ENCODE measurements at places on chromosomes 4 and X.

GRCh38 chr4:62135565-62136156 is 935.5 kb downstream of the ADGRL3 start:
- DNase-seq = no peak

DNA sequence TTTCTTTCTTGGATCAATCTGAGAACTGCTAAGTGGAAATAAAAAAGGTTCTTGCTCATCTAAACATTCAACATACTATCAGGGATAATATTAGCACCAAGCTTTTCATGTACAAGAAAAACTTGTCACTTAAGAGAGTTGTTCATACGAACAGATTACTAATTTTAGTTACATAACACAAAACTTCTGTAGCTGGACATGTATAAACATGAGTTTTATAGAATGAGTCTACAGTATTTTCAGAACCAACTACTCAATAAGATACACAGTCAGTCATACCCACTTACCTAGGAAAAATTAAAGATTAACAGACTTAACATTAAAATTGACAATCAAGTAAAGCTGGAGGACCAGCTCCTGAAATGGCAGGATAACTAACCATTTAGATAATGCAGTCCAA is 540.1 kb upstream of the FAM241A start:
- no peak for DNase-seq

GRCh38 chr4:125043486-125043885 is 271.3 kb upstream of the FAT4 start:
- no peak for DNase-seq

DNA sequence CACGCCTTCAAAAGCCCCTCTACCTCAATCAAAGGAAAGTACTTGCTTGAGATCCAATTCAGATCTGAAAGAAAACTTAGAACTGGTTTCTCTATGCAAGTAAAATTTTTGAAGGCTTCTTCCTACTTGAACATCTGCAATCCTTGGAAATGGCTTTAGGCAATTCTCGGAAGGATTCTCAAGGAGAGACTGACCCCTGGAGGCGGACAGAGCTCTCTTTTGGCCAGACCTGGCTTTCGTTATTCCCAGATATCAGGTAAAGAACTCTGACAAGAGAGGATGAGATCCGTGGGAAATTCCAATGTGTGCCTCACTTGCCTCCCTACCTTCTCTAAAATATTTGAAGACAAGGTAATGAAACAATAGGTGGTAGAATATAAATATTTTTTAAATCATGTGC is 670.3 kb upstream of the FAM241A start:
- no peak for DNase-seq

GRCh38 chr4:123671636-123672404 is 275.2 kb downstream of the SPRY1 start:
- no peak for DNase-seq

DNA sequence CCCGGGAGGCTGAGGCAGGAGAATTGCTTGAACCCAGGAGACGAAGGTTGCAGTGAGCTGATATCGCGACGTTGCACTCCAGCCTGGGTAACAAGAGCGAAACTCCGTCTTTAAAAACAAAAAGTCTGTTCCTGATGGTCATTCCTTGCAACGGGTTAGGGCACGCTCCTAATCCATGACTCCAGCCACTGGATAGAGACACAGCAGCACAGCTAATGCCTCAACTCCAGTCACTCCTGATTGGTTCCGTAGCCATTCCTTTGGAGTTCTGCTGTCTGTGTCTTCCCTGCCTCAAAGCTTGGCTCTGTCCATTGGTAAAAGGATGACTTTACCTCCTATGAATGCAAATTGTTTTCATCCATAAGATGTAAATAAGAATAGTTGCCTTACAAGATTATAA is 44.3 kb upstream of the FAM9A start:
- DNase-seq = no peak

- no peak for DNase-seq
These were observed 14.7 kb upstream of the CLCN4 start for GRCh38 chrX:10142041-10142599.

DNA sequence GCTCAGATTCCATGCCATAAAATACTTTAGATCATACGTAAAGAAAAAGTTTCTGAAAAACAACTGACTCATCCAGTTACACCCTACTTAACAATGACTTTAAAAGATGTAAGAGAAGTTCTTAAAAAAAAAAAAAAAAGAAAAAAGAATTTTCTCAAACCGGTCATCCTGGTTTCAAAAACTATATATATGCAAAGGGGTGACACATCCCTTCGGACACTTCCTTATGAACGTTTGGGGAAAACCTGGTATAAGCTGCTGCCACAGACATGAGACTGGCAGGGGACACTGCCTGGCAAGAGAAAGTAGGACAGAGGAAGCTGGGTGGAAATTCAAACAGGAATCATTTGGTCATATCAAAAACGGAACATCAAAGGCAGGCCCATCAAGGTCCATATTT is 81.2 kb upstream of the PRSS48 start:
- DNase-seq = no peak

GRCh38 chr4:170671171-170671570 is 581.4 kb upstream of the AADAT start:
- DNase-seq = no peak

DNA sequence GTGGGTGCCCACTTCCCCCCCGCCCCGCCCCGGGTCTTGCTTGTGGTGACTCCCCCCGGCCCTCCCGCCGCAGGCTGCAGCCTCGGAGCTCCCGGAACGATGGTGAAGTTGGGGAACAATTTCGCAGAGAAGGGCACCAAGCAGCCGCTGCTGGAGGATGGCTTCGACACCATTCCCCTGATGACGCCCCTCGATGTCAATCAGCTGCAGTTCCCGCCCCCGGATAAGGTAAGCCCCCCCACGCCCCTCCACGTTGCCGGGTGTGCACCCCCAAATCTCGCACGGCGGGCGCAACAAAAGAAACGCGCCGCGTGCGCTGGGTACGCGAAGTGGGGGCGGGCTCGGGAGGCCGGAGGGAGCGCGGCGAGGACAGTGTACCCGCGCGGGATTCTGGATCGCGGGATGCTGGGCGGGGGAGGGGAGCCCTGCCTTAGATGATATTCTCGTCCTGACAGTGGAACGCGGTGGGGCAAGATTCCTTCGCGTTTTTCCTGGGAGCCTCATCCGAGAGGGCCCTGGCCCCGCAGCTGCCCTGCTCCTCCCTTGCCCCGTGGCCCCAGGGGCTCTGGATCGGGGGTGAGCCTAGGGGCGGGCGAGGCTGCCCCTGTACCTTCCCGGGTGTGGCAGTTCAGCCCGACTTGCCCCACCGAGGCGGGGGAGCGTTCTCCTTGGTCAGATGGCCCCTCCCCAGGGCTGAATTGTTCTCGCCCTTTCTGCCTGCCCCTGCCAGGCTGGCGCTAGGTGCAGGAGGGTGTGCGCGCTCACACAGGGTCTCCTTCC is 819 bp downstream of the NSG1 start:
- DNase-seq = no peak

DNA sequence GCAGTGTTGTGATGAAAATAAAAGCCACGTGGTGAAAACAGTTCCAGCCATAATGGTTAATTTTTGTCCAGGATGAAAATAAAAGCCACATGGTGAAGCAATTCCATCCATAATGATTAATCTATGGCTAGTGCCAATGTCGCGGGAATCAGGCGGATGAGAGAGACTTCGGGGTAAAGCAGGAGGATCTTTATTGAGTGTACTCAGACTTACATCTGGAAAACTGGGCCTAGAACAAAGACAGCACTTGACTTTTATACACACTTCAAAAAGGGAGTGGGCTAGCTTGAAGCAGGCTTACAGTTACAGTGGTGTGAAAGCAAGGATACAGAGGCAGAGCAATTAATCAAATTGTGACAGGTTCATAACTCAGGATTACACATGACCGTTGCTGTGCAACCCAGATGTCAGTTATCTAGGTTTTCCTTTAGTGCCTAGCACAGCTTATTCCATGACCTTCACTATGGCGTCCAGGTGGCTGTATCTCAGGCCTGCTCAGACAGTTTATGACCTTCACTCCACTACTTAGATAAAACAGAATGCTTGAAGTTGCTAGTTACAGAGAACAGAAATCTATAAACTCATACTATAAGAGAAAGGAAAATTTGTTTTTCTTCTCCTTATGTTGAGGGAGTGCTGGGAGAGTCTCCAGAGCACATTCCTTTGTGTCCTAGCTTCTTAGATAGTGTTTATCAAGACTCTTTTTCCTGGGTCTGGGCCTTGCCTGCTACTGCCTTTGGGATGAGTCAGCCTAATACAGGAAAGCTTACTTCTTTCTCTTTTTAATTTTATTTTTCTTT is 5.9 kb upstream of the PLA2G12A start:
- no peak for DNase-seq

DNA sequence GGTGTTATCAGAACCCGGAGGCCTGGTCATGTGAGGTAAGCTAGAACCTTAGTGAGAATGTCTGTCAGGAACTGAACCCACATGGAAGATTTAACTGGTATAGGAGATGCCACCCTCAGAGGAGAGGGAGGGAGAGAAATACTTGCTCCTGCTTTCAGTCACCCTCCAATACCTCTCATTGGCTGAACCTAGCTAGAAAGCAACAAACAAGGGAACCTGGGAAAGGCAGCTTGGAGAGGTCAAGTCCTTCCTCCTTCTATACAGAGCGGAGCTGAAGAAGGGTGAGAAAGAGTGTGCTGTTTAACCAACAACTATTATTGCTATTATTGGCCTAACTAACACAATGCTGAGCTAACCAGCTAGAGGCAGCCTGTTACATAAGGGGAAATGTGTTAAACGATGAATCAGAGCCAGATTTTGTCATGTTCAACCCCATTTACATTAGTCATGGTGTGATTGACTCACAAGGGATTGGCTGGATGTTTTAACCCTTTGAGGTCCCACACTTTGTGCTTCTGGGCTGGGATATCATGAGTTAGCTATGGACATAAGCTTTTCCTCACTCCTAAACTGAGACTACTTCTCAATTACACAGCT is 96.5 kb upstream of the ESX1 start:
- DNase-seq = no peak

GRCh38 chrX:84188320-84188834 is 378 bp upstream of the RPS6KA6 start:
- DNase-seq = peak; percentile 58

GRCh38 chr4:4921077-4921476 is 61.6 kb downstream of the MSX1 start:
- DNase-seq = no peak

DNA sequence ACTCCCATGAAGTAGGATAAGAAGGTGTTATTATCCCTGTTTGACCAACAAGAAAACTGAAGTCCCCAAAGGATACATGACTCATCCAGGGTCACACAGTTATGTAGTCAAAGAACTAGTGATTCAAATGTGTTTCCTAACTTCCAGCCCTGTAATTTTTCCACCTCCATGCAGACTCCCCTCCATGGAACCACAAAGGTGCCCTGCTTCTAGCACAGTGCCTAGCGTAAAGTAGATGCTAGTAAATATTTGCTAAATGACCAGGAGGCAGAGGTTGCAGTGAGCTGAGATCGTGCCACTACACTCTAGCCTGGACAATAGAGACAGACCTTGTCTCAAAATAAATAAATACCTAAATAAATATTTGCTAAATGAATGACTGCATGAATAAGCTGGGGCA is 55.8 kb downstream of the FRMPD3 start:
- DNase-seq = no peak

- peak; percentile 22 for DNase-seq
These were observed 105.8 kb downstream of the NFKB1 start for GRCh38 chr4:102606846-102607450.

GRCh38 chrX:110133735-110134370 is 130.9 kb downstream of the TMEM164 start:
- no peak for DNase-seq

- no peak for DNase-seq
These were observed 89.1 kb downstream of the DCAF8L2 start for GRCh38 chrX:27679281-27679680.

- no peak for DNase-seq
These were observed 16.0 kb downstream of the NBDY start for GRCh38 chrX:56744996-56745395.

- no peak for DNase-seq
These were observed 30.9 kb upstream of the PPA2 start for GRCh38 chr4:105504744-105505143.

DNA sequence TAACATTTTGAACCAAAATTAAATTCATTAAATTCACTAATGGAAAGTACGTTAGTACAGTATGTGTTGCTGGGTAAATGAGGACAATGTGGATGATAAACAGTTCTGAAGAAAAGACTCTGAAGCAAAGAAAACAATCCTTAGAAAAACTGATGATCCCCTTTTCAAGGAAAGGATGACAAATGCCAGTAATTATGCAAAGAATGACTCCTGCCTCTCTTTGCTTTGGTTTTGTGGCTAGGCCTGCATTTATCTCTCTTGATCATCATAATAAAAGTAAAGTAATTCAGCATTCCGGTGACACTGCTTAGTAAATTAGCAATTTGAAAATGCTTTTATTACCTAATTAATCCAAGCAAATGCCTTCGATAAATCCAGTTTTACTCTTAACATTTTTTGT is 652.2 kb upstream of the DIPK2B start:
- DNase-seq = no peak

DNA sequence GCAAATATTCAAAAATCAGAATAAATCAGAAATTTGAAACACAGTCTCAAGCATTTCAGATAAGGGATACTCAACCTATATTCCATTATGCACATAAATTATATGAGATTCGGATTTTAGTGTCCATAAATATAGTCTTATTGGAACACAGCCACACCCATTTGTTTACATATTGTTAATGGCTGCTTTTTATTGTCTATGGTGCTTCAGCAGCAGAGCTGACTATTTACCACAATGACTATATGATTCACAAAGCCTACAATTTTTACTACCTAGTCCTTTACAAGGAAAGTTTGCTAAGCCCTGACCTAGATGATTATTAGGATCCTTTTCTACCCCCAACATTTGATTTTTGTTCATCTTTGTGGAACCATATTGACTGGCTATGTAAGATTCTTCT is 63.9 kb downstream of the IL1RAPL1 start:
- no peak for DNase-seq

GRCh38 chrX:150548684-150549083 is 19.7 kb upstream of the MTM1 start:
- no peak for DNase-seq

DNA sequence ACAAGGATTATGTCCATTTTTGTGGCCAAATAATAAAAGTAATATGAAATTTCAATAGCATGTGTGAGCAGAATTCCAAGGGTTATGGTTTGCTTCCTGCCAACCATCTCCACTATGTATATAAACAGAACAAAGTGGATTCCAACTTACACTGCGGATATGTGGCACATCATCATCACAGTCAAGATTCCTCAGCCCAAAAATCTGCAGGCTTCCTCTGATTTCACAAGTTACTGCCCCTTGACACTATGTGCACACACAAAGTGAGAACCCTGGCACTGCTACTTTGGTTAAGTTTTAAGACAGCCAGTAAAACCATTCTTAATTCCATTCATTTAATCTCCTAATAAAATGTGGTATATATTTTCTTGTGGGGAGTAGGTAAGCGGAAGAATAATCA is 76.4 kb downstream of the LEF1 start:
- no peak for DNase-seq

DNA sequence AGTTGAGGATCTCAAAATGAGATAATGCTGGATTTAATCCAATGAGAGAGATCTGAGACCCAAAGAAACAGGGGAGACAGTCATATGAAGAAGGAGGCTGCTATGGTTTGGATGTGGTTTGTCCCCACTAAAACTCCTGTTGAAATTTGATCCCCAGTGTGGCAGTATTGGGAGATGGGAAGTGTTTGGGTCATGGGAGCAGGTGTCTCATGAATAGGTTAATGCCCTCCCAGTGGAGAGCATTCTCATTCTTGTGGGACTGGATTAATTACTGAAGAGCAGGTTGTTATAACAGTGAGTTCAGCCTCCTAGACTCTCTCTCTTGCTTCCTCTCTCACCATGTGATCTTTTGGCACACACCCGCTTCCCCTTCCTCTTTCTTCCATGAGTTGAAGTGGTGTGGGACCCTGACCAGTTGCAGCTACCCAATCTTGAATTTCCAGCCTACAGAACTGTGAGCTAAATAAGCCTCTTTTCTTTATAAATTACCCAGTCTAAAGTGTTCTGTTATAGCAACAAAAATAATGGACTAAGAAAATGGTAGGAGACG is 70.3 kb downstream of the PPEF2 start:
- DNase-seq = no peak

All from Right ventricle myocardium inferior (tissue), 1 donor.